ENCODE measurements at places on chromosomes 3 and 15.

GRCh38 chr3:11498646-11499045 lies 145.1 kb downstream of the VGLL4 start:
- DNase-seq: no peak

GRCh38 chr15:70090436-70091296 lies 7.1 kb downstream of the TLE3 start:
- no peak for DNase-seq

GRCh38 chr3:60998858-60999257 lies 252.4 kb downstream of the FHIT start:
- no peak for DNase-seq

GRCh38 chr3:112464264-112464663 lies 35.0 kb downstream of the BTLA start:
- DNase-seq: no peak

GRCh38 chr3:45868213-45868612 lies 18.1 kb upstream of the CCR9 start:
- no peak for DNase-seq

DNA sequence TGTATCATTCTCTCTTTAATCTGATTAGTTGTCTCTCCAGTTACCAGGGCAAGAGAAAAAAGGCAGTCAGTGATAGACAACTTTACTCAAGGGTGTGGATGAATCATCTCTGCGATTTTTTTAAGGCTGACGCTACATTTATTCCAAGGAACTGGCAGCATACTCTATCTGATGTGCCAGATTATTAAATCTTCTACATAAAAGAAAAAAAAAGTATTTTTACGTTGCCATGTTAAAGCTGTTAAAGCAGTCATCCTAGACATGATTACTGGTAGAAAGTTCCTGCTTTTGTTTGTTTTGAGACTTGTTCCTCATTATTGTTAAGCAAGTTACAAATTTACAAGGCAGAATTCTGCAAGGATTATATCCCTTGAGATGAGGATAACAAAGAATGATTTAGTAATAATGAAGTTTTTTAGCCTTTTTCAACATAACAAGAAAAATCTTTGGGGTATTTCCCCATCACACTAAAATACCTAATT lies 121.7 kb downstream of the CBLB start:
- DNase-seq: no peak

DNA sequence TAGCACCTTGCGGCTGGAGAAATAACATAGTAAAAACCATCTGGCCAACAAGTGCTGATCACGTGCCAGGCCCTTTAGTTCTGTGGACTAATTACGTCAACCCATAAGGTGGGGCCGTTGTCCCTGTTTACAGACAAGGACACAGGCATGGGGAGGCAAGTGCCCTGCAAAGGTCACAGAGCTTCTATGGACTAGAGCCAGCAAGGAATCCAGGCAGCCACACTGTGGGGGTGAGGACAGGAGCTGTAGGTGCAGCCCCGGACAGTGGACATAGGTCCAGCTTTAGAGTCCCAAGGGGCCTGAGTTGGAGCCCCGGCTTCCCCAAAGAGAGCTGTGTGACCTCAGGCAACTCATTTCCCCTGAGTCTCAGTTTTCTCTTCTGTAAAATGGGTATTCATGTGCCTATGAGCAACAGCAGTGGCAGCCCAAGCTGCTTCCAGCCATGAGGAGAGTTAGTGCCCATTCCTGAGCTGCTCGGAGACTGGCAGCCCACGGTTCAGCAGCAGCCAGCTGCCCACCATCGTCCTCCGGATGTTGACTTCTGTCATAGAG lies 13.9 kb downstream of the CHST13 start:
- DNase-seq: peak; percentile 4

DNA sequence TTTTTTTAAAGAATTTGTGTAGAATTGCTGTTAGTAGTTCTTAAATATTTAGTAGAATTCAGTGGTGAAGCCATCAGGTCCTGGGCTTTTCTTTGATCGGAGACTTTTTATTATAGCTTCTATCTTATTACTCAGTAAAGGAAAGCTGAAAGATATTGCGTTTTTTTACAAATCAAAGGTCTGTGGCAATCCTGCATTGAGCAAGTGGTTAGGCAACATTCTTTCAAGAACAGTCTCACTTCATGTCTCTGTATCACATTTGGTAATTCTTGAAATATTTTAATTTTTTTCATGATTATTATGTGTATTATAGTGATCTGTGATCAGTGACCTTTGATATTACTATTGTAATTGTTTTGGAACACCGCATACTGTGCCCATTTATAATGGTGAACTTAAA lies 140.8 kb downstream of the UNC13C start:
- no peak for DNase-seq

GRCh38 chr3:111156517-111156916 lies 84.9 kb downstream of the NECTIN3 start:
- DNase-seq: no peak
